Kidney glomerular epithelial cell (primary cell): ENCODE measurements at places on chromosomes 2 and 18.

DNA sequence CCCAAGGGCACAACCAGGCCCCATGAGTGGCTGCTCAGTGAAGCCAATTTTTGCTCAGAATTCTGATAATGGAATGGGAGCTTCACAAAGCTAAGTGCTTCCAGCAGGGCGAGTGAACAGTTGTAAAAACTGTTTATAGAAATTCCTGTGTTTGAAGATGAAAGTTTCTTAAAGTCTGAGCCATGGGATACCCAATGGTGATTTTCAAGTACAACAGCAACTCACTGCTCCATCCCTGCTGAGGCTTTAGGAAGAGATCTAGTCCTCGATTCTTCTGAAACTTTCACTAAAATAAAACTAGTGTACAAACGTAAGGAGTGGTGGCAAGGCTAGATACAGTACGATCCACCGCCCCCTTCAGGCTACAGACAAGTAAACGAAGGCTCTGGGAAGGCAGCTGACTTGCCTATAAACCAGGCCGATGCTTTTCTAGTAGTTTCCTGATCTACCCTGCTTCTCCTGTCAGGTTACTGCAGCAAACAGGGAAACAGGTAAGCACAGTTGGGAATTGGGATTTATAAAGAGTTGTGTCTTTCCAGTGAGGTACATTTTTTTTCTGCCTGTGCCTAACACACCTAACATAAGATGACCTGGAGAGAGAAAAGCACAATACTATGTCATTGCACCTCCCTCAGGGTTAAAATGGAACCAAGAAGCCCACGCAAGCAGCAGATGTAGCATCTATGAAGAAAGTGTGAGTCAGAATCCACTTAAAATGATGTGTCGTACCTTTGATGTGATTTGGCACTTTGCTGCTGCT lies 108.7 kb downstream of the UXS1 start:
- no peak for DNase-seq

DNA sequence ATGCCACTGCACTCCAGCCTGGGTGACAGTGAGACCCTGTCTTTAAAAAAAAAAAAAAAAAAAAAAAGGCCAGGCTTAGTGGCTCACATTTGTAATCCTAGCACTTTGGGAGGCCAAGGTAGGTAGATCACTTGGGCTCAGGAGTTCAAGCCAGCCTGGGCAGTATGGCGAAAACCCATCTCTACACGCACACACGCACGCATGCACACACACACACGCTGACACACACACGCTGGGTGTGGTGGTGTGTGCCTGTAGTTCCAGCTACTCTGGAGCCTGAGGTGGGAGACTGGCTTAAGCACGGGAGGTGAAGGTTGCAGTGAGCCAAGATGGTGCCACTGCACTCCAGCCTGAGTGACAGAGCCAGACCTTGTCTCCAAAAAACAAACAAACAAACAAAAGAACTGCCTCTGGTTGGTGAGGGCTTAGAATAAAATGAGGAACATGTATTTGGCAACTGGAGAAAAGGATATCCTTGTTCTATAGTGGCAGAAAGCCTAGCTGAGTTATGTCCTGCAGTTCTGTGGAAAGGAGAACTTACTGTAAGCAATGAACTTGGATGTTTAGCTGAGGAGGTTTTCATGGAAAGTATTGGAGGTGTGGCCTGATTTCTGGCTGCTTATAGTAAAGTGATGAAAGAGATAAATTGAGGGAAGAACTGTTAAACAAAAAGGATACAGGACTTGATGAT lies 34.0 kb downstream of the HAT1 start:
- no peak for DNase-seq

DNA sequence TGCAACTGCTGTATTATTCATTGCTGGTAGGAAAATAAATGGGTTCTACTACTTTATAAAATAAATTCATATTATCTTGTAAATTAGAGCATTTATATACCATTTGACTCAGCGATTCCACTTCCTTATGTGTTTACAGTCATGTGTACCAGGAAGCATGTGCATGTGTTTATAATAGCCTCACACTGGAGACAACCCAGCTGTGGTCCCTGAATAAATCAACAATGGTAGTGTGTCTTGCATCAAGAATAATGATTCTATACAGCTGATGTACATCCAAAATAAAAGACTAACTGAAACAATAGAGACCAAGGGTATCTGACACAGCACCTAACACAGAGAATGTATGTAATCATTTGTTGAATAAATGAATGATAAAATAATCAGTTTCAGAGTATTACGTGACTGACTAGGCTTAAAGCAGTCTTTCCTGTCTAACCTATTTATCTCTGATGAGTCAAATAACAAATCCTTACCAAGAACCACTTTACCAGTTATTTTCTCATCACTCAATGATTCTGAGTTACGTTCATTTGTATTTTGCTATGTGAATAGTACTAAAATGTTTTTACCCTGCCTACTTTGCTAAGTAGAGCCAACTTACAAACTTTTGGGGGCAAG lies 216.8 kb downstream of the UBE2E3 start:
- DNase-seq: no peak

GRCh38 chr2:240857039-240858008 lies 11.3 kb upstream of the AGXT start:
- no peak for DNase-seq

- DNase-seq: peak; percentile 97
These were observed 67.6 kb upstream of the ZFP36L2 start for GRCh38 chr2:43293744-43294695.

DNA sequence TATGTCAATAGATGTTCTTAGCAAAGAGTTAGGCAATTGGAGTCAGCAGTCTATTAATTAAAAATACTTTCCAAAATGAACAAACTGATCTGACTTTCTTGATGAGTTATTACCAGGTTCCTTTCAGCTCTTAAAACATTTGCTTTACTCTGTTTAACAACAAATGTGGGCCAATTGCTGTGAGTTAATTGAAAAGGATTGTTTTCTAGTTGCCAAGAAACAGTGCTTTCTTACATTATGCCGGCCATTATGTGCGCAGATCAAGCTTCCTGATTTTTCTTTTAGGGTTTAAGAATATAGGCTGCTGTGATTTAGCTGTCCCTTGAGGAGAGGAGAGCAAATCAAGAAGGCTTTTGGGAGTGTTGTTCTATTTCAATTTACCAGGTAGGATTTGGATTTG lies 50.5 kb upstream of the ITPRID2 start:
- no peak for DNase-seq

DNA sequence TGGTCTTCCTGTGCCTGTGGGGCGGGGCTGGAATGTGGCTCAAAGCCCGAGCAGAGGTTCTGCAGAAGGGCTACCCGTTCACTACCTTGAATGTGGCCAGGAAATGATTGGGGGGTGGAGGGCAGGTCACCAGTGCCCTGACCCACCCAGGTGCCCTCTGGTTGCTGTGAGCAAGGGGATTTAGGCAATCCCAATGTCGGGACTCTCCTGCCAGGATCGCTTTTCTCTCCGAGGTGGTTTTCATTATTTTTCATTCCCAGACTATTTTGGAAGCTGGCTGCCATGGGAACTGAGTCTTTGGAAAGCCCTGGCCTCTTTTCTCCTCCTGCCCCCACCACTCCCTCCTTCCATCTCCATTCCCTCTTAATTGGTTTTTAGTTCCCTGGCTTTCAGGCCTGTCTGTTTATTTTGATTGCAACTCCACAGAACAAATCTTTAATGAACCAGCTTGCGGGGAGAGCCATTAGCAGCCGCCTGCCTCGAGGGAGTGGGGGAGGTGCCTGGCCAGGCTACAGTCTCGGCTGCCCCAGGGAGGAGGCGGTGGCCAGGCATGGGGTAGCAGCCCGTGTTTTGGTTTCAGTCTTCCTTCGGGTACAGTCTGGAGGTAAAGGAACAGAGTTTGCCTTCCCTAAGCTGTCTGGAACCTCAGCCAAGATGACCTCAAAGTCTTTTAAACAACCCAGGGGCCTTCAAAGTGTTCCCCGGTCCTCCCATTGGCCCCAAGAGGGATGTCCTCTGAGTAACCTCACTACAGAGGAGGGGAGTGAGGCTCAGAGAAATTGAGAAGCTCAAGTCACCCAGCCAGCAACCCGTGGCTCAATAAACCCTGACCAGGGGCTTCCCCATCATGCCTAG lies 114.4 kb upstream of the HAAO start:
- peak; percentile 29 for DNase-seq

DNA sequence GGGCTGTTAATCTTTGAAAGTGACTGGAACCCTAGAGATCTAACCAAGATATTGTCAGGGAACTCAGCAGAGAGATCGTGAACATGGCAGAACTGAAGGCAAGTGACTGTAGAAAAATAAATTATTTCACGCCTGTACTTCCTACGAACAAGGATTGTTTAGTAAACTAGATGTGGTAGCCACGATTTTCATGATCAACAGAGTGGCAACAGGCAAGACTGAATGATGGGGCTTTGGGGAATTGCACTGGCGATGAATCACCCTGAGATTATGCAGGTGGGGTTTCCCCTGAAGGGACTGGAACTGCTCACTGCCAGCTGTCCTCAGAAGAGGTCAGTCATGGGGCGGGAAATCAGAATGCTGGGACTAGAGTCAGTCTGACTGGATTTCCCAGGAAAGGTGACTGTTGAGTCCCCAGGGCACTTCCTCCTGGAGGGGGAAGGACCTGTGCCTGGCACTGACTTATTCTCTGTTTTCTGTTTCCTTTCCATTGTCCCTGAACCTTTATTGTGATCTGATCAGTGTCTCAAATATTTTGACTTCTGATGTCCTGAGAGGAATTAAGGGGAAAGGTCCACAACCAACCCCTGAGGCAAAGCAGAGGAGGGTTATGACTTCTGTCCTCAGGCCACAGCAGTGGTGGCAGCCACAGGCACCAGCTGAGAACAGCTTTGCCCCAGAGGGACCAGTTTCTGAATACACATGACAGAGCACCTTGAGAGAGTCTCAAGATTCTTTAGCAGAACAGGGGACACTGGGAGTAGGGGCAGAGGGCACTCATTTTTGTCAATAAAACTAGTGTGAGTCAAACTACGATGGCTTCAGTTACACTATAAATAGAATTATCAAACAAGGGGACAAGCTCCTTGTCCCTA lies 70.0 kb downstream of the NAB1 start:
- peak; percentile 78 for DNase-seq

GRCh38 chr2:216281876-216282275 lies 90.4 kb downstream of the MARCHF4 start:
- no peak for DNase-seq

- no peak for DNase-seq
These were observed 1934.7 kb upstream of the CELF4 start for GRCh38 chr18:39500306-39500705.

DNA sequence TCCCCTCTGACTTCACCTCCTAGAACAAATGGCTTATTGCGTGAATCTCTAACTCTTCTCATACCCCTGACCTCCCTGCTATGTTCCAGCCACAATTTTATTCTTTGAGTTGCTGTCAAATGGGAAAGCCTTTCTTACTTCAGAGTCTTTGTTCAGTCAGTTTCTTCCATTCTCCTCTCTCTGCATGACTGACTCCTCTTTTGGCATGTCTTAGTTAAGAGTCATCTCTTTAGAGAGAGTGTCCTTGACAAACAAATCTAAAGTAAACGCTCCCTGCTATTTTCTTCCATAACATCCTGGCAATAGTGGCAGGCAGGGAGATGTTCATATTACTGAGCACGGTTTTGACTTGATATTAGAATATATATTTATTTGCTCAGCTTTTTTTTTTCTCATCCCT lies 170.7 kb upstream of the ERBB4 start:
- DNase-seq: peak; percentile 87

DNA sequence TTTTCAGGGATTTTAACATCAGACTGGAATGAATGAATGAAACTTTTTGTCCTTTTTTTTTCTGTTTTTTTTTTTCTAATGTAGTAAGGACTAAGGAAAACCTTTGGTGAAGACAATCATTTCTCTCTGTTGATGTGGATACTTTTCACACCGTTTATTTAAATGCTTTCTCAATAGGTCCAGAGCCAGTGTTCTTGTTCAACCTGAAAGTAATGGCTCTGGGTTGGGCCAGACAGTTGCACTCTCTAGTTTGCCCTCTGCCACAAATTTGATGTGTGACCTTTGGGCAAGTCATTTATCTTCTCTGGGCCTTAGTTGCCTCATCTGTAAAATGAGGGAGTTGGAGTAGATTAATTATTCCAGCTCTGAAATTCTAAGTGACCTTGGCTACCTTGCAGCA lies 53.4 kb downstream of the SMAD4 start:
- DNase-seq: no peak

DNA sequence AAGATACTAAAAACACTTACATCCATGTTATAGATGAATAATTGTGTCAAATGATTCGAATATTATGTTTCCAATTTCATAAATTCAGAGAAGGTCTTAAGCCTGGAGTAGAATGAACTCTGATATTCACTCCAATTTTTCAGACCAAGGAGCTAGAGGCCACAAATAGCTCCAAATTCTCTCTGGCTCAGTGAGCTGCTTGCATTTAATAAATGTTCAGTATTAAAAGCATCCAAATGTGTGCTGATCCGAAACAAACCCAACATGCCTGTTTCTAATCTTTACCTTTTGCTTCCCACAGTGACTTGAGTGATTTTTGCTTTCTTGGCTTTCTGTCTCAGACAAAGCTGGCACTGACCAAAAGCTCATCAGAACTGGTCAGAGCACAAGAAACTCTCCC lies 291.4 kb downstream of the CCDC85A start:
- DNase-seq: peak; percentile 31

GRCh38 chr2:28747714-28748113 lies 3.9 kb upstream of the PPP1CB start:
- DNase-seq: peak; percentile 7

DNA sequence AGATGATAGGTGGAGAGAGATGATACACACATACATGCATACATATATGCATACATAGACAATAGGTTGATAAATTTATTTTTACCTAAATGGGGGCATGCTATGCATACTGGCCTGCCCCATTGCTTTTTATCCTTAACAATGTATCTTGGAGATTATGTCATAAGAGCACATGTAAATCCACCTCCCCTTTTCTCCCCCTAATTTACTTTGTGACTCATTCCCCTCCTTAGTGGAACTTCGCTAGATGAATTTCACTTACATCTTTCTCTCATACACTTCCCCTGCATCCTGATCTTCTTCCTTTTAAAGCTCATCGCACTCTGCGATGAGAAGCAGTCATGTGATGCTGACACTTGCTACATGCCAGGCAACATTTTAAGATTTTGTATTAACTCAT lies 223.6 kb downstream of the C1D start:
- DNase-seq: peak; percentile 22

GRCh38 chr2:182167882-182168281 lies 182.2 kb downstream of the PPP1R1C start:
- no peak for DNase-seq

- no peak for DNase-seq
These were observed 447 bp downstream of the TRAF3IP1 start for GRCh38 chr2:238320648-238321281.

GRCh38 chr18:58862851-58863538 lies 1.7 kb upstream of the ZNF532 start:
- DNase-seq: no peak

- no peak for DNase-seq
These were observed 90.0 kb downstream of the SEPTIN10 start for GRCh38 chr2:109523536-109524361.
